T-helper 2 cell (primary cell): ENCODE measurements at places on chromosomes 6 and 20.
A peak's percentile ranks its signal among the peaks of the same experiment; 100 is the strongest.

GRCh38 chr6:387293-387741 is 4.2 kb upstream of the IRF4 start:
- DNase-seq, result no peak

GRCh38 chr20:33229843-33230242 is 6.0 kb upstream of the BPIFA1 start:
- DNase-seq, result no peak

GRCh38 chr20:19259141-19259591 is 46.7 kb downstream of the SLC24A3 start:
- no peak for DNase-seq

GRCh38 chr20:40741507-40742106 is 52.6 kb upstream of the MAFB start:
- DNase-seq, result no peak

DNA sequence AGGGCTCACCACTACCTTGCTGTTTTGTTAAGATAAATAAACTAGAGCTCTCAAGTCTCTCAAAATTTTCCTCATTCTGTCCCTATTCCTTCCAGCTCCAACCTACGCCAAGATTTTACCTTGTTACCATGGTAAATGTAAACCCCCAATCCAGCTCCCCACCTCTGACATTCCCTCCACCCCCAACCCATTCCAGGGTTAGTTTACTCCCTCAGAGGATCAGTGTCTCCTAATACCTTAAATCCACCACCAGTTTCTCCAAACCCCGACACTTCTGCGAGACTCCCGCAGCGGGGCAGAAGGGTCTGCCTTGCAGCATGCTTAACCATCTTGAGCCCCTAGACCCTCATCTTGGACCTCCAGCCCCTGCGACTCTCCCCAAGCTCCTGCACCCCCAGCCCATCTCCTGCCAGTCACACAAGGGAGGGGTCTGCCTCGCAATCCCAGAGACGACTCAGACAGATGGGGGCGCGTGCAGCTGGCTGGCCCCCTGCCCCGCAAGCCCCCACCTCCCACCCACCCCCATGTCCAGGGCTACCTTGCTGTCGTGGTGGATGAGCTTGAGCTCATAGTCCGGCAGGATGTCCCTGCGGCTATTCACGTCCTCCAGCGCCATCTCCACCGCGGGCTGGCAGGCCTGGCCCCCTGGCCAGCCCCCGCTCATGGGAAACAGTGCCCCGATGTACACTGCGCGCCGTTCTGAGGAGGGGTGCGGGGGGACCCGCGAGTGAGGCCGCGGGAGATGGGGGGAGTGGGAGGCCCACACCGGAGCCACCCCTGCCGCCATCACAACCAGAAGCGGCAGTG is 5.8 kb downstream of the GABBR1 start:
- no peak for DNase-seq

DNA sequence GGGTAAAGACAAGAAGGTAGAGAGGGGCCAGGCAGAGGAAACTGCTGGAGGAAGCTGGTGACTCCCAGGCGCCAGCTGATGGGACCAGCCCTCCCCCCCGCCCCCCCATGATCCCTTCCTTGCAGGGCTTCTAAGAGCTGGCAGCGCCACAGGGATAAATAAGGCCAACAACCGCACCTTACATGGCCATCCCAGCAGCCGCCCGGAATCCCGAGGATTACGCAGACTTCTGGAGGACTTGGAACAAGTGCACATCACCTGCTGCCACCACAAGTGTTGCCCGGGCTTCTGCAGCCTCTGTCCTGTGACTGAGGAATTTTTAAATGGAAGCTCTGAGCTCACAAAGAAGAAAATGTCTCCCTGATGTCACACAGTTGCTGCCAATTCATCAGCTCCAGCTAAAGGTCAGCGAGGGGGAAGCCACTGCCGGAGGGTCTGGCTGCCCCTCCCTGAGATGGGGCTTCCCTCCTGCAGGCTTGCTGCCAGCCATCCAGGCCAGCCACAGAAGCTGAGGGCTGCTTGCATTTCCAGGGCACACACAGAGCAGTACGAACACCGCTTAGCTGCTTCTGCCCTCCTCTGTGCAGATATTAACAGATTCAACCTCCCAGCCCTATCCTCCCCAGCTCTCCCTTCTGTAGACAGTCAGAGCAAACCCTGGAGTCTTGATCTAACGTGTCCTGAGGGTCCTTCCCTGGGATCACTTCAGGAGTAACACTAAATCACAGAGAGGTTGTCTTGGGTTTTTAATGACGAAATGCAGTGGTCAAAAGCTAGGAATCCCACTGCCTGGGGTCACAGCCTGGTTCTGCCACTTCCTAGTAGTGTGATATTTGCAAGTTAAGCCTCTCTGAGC is 38.6 kb upstream of the PIM1 start:
- no peak for DNase-seq

DNA sequence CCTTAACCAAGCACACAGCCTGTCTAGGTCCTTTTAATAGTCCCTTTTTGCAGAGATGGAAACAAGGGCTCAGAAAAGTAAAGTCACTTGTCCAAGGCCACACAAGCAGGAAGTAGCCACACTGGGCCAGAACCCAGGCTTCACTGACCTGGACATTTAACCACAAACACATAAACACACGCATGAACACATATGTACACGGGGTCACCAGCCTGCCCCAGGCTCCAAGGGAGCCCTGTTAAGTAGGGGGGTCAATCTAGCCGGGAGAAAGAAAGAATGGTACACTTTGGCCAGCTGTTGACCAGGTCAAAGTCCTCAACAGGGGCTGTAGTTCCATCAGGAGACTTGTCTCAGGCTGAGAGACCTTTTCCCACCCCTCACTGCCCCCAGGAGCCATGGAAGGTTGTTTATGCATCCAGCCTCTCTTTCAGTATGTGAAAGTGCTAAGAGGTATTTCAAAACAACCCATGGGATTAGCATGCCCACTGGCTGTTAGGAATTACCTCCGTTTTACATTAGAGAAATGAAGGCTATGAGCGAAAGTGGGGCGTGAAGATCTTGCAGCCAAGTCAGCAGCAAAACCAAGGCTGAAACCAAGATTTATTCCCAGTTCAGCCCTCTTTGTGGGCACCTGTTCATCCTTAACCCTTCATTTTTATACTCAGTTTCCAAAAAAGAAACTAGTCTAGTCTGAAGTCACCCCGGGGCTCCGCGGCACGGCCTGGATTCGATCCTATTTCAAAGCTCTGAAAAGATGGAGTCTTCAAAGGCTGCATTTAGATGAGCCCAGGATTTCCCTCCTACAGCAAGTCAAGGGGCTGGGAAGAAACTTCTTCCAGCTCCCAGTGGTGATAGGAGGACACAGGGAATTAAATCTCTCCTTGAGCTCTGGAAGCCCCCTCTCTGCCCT is 9.8 kb downstream of the SDC4 start:
- no peak for DNase-seq

GRCh38 chr20:39862470-39862891 is 826.6 kb downstream of the MAFB start:
- no peak for DNase-seq

GRCh38 chr6:169169941-169170582 is 83.6 kb downstream of the THBS2 start:
- DNase-seq, result no peak

DNA sequence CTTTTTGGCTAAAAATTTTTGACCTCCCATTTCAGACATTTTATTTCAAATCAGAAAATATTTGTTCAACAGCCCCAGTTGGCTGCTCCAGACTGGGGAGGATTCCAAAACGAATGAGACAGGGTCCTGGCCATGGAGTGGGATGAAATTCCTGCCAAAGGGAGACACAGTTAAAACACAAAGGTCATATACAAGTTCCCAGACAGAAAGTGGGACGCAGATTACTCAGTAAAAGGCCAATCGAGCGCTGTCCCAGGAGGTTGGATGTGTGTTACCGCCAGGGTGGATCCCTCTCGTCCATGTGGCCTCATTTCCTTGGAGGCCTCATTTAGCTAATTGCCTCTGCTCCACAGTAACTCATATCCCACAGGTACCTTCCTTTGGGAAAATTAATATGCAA is 41.8 kb upstream of the NNAT start:
- DNase-seq, result no peak

DNA sequence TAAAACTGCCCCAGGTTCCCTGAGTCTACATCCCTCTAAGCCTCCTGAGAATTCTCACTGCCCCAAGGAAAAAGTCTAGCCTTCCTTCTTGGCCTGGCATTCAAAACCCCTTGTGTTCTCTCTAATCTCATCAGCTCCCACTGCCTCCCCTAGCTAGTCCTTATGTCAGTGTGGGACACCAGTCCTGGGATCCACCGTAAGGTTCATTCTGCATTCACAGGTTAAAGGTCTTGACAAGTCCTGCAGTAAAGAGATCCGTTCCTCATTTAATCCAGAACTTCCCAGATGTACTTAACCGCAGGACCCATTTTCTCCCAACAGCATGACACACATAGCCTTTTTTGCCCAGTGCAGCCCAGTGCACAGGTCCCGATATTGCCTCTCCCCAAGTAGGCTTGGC is 11.6 kb downstream of the MAPK13 start:
- no peak for DNase-seq

GRCh38 chr20:48904566-48905296 is 16.8 kb upstream of the ARFGEF2 start:
- peak; percentile 71 for DNase-seq

DNA sequence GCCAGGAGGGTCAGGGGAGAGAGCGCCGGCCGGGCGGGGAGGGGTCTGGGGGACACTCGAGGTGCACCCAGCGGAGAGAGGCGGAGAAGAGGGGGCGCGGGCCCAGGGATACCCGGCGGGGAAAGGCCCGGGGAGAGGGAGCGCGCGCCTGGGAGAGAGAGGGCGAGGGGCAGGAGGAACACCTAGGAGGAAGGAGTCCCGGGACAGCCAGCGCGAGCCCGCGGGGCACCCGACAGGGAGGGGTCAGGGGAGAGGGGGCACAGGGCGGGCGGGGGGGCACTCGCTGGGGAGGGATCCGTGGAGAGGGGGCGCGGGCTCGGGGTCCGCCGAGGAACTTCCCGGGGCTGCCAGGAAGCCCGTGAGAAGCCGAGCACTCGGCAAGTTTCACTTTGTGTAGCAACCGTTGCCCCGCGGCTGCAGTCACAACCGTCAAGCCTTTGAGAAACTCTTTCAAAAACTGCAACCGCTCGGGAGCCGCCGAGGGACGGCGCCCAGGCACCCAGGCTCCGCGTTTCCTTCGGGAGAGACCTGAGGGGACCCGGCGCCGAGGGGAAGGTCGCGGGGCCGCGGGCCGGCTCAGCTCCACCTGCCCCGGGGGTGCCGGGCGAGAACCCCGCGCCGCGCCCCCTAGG is 471 bp downstream of the EZR start:
- peak; percentile 51 for DNase-seq
